ENCODE measurements at places on chromosomes 7 and 10.

DNA sequence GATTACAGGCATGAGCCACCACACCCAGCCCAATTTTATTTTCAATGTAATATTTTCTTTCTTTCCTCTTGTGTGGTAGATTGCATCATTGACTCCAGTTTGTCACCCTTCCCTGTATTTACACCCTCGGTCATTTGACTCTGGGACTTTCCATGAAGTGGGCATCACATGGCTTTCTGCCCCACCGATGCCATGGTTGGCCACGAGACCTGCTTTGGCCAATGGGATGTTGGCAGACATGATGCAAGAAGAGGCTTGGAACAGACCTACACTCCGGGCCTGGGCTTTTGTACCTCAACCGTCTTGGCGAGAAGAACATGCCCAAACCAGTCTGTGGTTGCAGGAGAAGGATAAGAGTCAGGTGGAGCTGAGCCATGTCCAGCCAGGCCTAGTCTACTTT is 38.8 kb upstream of the CACUL1 start:
- DNase-seq: no peak

GRCh38 chr7:78777829-78778228 is 675.6 kb downstream of the MAGI2 start:
- no peak for DNase-seq

- DNase-seq: peak; percentile 35
These were observed 559 bp upstream of the FKBP14 start for GRCh38 chr7:30027065-30027456.

DNA sequence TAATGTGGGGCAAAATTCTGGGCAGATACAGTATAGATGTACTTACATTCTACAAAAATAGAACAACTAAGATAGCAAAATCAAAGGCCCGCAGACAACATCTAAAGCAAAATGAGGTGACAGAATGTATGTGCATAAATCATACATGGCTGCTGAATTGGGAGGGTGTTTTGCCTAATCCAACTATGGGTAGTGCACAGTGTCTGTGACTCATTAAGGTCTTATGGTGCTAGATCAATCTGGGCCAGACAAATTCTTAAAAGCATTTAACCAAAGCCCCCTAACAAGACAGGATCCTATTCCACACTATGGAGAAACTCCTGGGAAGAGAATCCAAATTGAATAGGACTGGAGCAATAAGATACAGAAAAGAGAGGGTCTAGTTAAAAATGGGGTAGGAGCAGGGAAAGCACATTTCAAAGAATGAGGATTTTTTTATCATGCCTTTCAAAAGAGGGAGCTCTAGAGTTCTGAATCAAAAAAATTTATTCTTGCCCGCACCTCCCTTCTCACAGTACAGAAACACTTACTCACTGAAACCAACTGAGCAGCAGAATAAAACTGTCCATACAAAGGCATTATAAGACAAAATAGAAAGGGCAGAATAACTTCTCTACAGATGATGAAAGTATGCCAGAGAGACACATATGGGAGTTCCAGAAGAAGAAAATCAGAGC is 181.3 kb downstream of the RNLS start:
- DNase-seq: no peak

GRCh38 chr7:28957751-28958234 is 337 bp downstream of the TRIL start:
- no peak for DNase-seq

- no peak for DNase-seq
These were observed 35.5 kb upstream of the IKZF1 start for GRCh38 chr7:50268990-50269389.

DNA sequence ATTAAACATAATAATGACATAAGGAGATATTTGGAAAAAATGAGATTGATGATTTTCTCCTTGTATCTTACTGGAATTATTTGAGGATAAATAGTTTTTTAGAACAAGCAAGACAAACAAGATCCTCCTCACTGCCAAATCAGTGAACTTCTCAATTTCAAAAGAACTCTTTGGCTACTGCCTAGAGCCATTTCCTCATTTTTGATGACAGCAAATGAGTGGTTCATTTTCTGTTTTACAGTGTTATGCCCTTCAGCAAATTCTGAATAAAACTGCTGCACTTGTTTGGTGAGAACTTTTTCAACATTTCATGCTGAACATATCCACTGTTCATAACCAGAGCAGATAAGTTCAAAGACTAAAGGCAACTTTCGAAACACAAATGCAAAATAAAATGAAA is 42.5 kb upstream of the AHR start:
- no peak for DNase-seq

GRCh38 chr7:55568613-55569268 is 3.6 kb downstream of the VOPP1 start:
- DNase-seq: no peak

DNA sequence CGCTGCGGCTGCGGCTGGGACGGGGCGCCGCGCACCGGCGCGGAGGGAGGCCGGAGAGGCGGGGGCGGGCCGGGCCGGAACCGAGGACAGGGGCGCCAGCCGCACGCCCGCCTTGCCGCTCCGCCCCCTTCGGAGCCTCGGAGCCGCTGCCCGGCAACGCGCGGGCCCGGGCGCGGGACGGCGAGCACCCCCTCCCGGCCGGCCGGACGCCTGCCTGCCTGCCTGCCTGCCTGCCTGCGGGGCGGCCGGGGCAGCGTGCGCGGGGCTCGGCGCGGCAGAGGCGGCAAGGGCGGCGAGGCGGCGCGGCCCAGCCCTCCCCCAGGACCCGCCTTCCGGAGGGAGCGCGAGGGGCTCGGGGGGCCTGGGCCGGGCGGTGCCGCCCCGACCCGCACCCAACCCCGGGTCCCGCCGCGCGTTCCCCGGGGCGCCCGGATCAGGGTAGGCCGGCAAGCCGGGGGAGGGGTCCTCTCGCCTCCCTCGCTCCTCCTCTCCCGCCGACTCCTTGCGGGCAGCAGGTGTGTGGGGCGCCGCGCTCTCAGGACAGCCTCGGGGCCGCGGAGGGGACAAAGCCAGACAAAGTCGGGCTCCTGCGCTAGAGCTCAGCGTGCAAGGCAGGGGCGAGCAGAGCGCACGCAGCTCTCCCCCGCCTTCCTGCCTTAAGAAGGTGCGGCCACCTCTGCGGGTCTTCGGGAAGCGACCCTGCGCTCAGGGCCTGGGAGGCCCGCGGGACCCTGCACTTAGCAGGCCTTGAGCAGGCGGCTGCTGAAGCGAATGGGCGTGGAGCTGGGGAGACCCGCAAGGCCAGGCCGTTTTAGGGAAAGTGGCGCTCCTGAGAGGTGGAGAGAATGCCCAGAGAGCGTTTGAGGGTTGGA is at the start of gene KIAA1549:
TSS of gene KIAA1549 (minus strand) at position 58 of the 872 bp plus-strand sequence. CDS start 120 bp downstream, outside the sequence.
- DNase-seq: peak; percentile 38

- DNase-seq: no peak
These were observed 77.8 kb downstream of the ATAD1 start for GRCh38 chr10:87740254-87740655.

- DNase-seq: no peak
These were observed 9.4 kb upstream of the LRRC27 start for GRCh38 chr10:132322586-132323048.

GRCh38 chr10:101060951-101061623 is 702 bp upstream of the KAZALD1 start:
- DNase-seq: peak; percentile 83

- DNase-seq: peak; percentile 24
These were observed 67.7 kb downstream of the TACR2 start for GRCh38 chr10:69348816-69349541.

GRCh38 chr10:133187091-133187905 is 27.3 kb downstream of the KNDC1 start:
- DNase-seq: no peak

GRCh38 chr7:109092268-109092667 is 522.6 kb downstream of the DNAJB9 start:
- no peak for DNase-seq

- DNase-seq: no peak
These were observed 26.6 kb upstream of the PSMG3 start for GRCh38 chr7:1596181-1597043.

GRCh38 chr10:49310901-49311554 is 12.1 kb downstream of the C10orf71 start:
- DNase-seq: no peak

DNA sequence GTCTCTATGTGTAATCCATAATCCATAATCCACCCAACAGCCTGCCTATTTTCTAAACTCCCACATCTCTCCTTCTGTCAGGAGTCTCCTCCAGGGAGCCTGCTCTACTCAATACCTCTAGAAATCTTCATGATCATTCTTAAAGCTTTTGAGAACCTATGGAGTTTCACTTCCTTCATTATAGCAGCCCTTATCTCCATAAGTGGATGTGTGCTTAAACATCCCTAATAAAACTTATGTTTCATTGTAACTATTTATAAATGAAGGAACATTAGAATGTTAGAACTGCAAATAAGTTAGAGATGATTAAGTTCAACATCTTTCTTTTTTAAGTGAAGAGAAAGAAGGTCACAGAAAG is 8.5 kb downstream of the CPED1 start:
- no peak for DNase-seq

- DNase-seq: no peak
These were observed 63.8 kb downstream of the GRB10 start for GRCh38 chr7:50718876-50719275.

DNA sequence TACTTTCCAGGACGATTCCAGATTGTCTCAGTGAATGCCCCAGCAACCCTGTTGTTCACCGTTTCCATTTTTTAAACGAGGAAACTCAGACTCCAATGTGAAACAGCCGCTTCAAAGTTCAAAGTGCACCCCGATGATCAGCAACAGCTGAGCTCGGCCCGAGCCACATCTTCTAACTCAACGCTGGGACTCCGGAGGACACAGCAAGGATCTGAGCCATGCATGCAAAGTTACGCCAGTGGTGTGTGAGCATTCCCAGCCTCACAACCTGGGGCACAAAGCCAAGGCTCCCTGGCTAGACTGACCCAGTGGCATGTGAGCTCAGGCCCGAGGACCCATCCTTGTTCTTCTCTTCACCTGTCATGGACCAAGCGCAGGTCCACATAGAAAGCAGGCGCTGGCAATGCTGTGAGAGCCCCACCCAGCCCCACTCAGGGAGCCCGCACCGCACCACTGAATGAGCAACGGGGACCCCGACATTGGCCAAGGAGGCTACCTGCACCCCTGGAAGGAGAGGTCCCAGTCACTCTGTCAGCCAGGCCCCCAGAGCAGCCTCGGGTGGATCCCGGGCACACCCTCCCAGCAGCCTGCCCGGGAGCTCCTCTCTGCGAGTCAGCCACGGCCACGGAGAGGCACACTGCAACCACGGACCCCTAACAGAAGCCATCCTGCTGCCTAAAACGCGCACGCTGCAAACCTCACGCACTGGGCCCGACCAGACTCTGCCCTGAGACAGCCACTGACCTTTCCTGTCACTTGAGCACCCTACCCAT is 82.9 kb downstream of the MAD1L1 start:
- no peak for DNase-seq

DNA sequence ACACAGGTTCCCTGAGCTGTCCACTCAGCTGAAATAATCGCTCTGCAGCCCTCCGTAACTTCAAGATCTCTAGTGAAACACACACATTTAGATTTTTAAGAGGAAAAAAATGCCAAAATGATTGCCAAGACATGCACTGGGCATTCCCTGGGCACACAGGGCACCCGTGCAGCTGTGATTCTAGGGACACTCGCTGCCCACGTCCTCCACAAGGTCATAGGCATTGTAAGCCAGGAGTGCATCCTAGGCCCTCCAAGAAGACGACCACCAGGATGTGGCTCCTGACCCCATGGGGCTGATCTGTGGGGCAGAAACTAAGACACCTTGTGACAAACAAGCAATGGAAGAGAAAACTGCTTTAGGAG is 563.3 kb downstream of the PTPRN2 start:
- no peak for DNase-seq

- DNase-seq: no peak
These were observed 72.6 kb upstream of the RHOBTB1 start for GRCh38 chr10:61016630-61017029.

DNA sequence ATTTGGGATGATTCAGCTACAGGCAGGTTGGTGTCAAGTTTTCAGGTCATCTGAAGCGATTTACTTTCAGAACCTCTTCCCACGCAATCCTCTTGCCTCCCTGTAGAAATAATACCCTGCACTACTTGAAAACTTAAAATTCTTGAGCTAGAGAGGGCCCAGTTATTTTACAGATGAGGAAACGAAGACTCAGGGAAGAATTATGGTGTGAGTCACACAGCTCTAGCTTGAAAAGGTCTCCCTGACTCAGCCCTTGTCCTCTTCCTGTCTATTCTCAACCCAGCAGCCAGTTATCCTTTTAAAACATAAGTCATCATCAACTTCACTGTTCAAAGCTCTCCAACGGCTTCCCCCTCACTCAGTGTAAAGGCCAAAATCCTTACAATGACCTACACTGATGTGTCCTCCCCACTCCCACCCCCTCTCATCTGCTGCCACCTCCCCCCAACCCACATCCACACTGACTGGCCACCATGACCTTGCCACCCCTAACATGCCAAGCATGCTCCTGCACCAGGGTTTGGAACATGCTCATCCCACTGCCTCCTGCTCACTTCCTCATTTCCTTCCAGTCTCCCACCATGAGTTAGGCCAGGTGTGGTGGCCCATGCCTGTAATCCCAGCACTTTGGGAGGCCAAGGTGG is 3.4 kb downstream of the DNMBP start:
- DNase-seq: peak; percentile 9

DNA sequence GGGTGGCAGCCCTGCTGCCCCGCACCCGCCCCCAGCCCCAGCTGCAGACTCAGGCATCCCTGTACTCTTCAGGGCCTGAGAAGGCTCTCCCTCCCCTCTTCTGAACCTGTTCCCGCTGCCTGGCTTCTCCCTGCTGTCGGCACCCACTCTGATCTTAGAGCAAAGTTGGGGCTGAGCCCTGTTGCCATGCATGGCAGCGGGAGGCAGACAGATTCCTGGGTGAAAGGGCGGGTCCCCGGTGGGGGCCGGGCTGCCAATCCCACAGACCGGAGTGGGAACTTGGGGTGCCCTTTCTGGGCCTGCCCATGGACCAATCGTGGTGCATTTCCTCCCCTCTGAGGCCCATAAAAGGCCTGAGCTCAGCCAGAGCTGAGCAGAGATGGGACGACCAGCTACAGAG is 80.7 kb downstream of the SPDYE5 start:
- no peak for DNase-seq

- DNase-seq: peak; percentile 85
These were observed 136.1 kb downstream of the ICA1 start for GRCh38 chr7:8125680-8126444.

DNA sequence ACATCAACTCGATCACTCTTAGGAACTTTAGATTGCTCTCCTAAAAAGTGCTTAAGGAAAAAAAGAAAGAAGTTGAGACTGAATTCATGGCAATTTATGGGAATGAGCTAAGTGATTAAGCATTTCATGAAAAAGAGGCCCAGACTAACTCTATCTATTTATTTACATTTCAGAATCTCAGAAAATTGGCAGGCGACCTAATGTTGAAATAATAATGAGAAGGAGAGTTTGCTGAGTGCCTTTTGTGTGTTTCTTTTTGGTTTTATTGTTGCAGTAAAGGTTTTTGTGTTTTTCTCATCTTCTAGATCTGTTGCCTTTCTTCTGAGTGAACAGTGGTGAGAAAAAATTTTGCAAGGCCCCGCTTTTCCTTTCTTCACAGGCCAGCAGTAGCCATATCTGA is 3.8 kb downstream of the GRK5 start:
- no peak for DNase-seq

- DNase-seq: no peak
These were observed 18.5 kb upstream of the MRC1 start for GRCh38 chr10:17790651-17791050.

- DNase-seq: no peak
These were observed 88.7 kb upstream of the MYL10 start for GRCh38 chr7:101717628-101718357.

- DNase-seq: no peak
These were observed 293.3 kb upstream of the KLF14 start for GRCh38 chr7:131027287-131027773.
